Ammon's horn (tissue), 1 donor: ENCODE measurements at places on chromosomes 12 and 14.

DNA sequence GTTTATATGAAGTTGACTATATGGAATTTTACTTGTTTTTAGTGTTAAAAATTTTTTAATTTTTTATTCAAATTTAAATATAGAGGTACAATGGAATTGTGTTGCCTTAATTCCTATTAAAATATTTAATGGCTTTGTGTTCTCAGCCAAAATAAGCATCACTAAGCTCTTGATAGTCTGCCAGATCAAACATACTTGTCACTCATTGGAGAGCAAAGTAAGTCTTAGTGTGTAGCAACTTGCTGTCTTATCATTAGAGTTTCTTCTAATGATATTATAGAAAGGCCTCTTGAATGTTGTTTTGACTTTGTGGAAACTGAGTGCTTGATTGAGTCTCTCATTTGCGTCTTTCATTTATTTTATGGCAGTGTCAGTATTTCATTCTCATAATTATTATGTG, 10.7 kb downstream of the SFSWAP start:
- no peak for DNase-seq

DNA sequence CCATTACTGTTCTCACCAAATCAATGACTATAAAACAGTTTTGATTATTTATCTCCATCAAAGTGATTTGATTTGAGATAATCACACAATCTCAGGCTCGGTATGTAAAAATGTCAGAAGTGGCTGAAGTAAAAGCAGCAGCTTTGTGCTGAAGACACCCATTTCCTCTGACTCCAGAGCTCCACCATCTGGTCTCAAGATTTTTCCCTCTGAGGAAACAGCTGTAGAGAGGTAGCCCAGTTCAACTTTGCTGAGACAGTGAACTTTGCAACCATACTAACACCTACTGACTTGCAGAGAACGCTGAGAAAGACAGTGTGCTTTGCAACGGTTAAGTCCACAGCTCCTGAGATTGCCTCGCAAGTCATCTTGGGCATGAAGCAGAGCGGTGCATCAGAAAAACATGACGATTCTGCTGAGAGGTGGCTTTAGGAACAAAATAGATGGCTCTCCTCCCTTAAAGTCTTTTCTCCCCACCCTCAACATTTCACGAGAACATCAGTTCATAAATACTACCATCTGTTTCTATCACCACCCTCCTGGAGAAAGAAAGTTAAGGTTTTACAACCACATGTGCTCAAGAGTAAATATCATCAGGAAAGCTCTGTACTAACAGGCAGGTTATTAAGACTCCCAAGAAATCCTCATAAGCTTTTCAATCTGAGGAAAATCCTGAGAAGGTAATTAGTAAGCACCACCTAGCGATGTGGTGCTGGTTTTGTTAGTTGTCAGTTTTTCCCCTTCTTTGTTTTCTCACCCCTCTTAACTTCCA, 34.8 kb downstream of the HIGD1C start:
- DNase-seq, result peak; percentile 80

- peak; percentile 85 for DNase-seq
Measured at GRCh38 chr14:50954811-50955372, 10.6 kb upstream of the PYGL start.

GRCh38 chr12:92218394-92219077, 72.9 kb upstream of the BTG1 start:
- no peak for DNase-seq

DNA sequence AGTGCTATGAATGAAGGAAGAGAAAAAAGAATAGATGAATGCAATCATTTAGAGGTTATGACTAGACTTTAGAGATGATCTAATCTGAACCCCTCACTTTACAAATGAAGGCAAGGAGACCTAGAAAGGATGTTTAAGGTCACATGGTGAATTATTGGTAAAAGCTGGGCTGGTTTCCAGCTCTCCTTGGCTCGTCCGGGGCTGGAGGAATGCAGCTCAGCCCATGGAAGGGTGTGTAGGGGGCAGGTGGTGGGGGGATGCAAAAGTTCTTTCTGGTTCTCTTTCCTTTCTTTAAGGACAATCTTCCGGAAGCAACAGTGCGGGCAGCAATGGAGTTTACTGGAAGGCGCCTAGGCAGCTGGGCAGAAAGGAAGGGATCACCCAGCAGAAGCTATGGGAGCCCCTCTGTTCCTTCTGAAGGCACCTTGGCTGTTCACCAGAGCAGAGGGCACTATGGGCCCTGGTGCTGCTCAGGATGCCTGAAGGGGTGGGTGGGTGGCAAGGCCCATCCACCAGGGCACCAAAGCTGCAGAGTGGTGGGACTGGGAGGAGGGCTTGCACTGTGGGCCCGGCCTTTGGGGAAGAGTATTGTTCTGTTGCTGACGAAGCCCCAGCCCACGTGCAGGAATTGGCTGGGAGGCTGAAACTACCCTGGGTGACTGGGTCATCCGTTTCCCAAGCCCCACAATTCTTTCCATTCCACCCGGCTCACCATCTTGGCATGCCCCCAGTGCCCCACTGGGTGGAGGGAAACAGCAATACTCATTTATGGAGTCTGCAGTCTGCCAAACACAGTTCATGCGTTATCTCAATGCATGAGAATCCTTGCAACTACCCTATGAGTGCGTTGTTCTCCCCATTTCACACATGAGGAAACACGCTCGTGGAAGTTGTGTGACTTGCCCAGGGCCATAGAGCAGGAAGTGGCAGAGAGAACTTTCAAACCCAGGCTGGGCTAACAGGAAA, 78.2 kb downstream of the IRF2BPL start:
- no peak for DNase-seq

DNA sequence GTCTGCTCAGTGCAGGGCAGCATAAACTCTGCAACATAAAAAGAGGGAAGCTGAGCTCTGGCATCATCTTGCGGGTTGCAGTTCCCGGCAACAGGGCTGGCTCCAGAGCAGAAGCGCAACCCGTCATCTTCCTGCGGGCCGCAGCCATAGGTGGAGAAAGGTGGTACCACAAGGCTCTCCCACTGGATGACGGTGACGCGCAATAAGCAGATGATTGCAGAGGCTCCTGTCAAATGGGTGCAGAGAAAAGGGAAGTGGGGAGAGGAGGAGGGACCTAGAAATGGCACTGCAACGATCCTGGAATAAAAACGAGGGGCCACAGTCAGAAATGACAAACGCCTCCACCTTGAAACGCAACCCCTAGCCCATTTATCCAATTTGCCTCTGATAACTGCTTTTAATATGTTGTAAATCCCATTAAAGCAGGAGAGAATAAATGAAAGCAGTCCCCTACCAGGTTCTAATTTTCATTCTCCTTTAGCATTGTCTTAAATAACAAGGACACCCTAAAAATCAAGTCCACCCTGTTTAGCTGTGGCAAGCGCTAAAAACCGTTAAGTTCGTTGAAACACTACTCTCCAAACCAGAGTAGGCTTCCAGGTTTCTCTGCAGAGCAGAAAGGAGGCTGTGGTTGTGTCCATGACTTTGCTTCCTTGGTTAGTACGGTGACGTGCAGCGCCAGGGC, 30.9 kb upstream of the TUBA1C start:
- DNase-seq, result peak; percentile 92

DNA sequence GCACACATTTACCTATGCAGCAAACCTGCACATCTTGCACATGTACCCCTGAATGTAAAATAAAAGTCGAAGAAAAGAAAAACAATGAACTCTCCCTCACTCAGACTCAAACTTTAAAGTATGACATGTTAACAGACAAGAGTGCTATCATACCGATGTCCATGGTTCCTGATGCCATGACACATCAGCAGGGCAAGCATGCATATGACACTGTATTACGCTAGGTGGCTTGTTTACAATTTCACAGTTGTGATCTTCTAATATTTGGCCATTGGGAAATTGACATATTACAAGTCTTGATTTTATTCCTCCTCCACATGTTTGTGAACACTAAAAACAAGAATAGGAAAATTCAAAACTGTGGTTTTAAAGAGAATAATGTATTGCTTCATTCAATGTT, 126.6 kb downstream of the ADAMTS20 start:
- no peak for DNase-seq

GRCh38 chr14:41799817-41800216, 193.1 kb downstream of the LRFN5 start:
- DNase-seq, result no peak

- DNase-seq, result no peak
Measured at GRCh38 chr14:31992011-31992447, 85.1 kb upstream of the ARHGAP5 start.

GRCh38 chr12:108649669-108650068, 16.0 kb upstream of the SELPLG start:
- DNase-seq, result no peak

DNA sequence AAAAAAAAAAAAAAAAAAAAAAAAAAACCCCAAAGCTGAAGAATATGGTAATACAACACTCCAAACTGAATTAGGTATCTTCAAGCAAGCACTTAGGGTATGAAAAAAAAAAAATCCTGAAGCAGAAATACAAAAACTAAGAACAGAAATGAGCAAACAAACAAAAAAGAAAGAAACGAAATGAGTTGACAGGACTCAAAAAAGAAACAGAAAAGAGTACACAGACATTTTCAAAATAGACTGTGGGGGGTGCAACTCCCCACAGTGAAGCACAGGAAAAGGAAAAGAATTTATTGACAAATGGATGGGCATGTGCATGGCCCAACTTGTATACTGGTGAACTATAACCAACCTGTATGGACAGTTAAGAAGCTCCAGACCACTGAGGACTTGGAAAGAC, 24.6 kb downstream of the RPS6KA5 start:
- no peak for DNase-seq

- DNase-seq, result no peak
Measured at GRCh38 chr14:61644175-61644574, 51.1 kb upstream of the HIF1A start.

- DNase-seq, result no peak
Measured at GRCh38 chr14:92430686-92431085, 82.9 kb upstream of the RIN3 start.

DNA sequence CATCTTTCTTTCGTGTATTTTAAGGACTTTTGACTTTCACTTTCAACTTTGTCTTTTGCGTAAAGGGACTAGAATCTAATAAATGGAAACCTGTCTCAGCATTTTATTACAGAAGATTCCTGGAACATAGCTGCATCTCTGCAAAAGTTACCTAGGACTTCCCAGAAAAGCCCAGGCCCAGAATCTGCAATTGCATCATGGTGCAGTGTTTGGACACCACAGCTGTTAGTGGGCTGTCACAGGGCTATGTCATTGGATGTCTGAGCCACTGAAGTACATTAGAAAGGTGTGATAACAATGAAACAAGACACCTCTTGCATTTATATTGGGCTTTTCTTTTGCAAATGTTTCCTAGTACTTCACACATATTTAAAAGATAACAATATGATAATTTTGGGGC, 199.9 kb upstream of the IGF1 start:
- no peak for DNase-seq

GRCh38 chr14:104522926-104523545, 56.5 kb upstream of the C14orf180 start:
- DNase-seq, result no peak

- no peak for DNase-seq
Measured at GRCh38 chr12:34395056-34396005, 373.0 kb downstream of the ALG10 start.

DNA sequence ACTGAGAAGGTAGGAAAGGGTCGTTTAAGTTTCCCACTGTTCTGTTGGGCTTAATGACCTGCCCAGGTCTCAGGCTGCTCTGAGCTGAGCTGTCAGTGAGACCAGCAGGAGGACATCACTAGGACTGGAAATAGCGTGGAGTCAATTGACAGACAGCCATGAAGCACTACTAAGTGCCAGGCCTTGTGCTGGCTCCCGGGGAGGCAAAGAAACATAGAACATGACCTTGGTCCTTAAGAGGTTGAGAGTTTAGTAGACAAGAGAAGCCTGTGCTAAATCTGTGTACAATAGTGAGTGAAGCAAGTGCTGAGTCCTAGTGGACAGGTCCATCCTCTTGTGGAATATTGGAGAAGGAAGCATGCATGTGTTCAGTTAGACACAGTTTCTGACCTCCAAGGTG, 239.2 kb downstream of the CACNA1C start:
- DNase-seq, result no peak
